Spleen (tissue), 13 donors: ENCODE measurements at places on chromosomes 7 and 10.
A peak's percentile ranks its signal among the peaks of the same experiment; 100 is the strongest.

GRCh38 chr10:8315619-8316021 lies 261.1 kb downstream of the GATA3 start:
- no peak for DNase-seq

- DNase-seq, result no peak
Measured at GRCh38 chr7:129388333-129389098, 45.7 kb upstream of the STRIP2 start.

GRCh38 chr10:28938745-28939144 lies 261.4 kb downstream of the BAMBI start:
- no peak for DNase-seq

DNA sequence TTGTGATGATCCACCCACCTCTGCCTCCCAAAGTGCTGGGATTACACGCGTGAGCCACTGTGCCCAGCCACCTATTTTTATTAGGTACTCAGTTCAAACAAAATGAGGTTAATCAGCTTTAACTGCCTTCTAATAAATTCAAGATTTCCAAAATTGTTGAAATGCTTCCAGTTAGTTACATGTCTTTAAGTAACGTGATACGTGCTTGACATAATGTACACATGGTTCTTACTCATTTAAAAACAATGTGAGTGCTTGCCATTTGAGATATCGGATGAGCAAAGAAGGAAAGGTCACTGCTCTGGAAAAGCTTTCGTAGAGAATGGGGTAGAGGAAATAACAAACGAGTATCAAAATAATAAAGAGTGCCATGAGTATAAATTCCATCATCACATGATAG lies 83.6 kb downstream of the KMT2E start:
- DNase-seq, result no peak

- no peak for DNase-seq
Measured at GRCh38 chr7:10802526-10802925, 171.1 kb upstream of the PHF14 start.

DNA sequence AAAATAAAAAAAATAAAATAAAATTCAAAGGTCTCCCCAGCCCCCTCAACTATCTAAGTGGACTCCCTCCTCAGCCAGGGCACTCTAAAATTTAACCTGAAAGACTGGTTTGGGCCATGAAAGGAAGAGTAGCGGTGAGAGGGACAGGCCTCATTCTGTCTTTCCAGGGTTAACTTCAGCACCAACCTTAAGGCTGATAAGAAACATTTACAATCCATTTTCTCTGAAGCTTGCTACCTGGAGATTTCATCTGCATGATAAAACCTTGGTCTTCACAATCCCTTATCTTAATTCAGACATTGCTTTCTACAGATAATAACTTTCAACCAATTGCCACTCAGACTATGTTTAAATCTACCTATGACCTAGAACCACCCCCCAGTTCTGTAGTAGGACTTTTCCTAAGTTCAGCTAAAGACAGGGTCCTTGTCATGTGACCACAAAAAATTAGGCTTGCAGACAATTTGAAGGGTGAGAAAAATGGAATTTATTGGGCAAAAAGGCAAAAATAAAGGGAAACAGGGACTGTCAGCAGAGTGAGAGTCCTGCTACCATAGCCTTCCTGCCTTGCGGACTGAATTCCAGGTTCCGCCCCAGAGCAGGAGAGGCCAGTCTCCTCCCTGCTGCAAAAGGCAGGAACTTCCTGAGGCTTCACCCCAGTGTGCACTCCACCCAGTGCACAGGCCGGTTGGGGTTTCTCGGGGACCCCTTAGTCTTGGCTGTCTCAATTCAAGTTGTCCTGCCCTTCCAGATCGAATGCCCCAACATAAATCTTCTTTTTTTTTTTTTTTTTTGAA lies 26.0 kb downstream of the AGK start:
- DNase-seq, result no peak

GRCh38 chr10:29657719-29658274 lies 23.0 kb upstream of the SVIL start:
- no peak for DNase-seq

GRCh38 chr10:124708246-124708779 lies 35.9 kb downstream of the FAM53B start:
- peak; percentile 54 for DNase-seq
